ENCODE measurements at places on chromosomes 1 and 21. TPM values are rescaled to one million over a fixed set of nuclear protein-coding genes. Genes with fewer than 3 reads are reported as not detected.

Gene OLIG2
- total RNA-seq: not detected

Gene PRDM15
- total RNA-seq: 3.8 TPM

- DNase-seq: no peak
Observed at GRCh38 chr1:116804736-116805135, 50.5 kb downstream of the CD2 start.

- DNase-seq: no peak
Observed at GRCh38 chr1:154190550-154190949, 1.4 kb downstream of the TPM3 start.

DNA sequence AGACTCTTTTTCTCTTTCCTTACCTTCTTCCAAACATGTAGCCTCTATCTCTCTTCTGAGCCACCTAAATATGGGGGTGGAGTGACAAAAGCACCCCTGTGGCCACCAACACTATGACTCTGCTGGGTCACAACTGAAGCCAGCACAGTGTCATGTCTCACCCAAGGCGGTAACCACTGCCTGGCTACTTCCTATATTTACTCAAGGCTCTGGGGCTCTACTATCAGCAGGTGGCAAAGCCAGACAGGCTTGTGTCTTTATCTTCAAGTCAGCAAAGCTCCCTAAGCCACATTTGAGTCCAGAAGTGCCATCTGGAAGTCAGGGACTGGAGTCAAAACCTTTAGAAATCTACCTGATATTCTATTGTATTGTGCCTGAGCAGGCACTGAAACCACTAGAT is 1515.2 kb downstream of the PLA2G4A start:
- no peak for DNase-seq

- DNase-seq: no peak
Observed at GRCh38 chr1:81330111-81330510, 470.6 kb upstream of the ADGRL2 start.
